OCI-M1 (cell line): ENCODE measurements at places on chromosomes 16 and 17.

GRCh38 chr17:40615068-40615840 is 32.4 kb downstream of the SMARCE1 start:
- DNase-seq, result peak; percentile 69

GRCh38 chr17:33739714-33740113 is 446.6 kb upstream of the ASIC2 start:
- DNase-seq, result no peak

GRCh38 chr16:85448557-85449190 is 164.4 kb upstream of the GSE1 start:
- no peak for DNase-seq

DNA sequence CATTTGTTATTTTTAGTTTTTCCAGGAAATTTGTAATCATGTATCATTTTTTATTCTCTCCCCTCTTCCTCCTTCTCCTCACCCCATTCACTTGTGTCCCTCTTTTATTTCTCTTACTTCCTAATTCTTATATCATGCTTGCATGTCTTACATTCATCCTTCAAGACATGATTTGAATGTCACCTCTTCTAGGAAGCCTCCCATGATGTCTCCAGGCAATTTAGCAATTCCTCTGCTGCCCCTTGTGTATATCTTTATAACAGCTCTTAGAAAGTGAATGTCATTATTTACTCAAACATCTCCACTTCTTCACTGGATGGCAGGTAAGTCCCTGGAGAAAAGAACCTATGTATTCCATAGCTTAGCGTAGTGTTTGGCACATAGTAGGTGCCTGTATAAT is 7.8 kb downstream of the HNF1B start:
- DNase-seq, result peak; percentile 14

DNA sequence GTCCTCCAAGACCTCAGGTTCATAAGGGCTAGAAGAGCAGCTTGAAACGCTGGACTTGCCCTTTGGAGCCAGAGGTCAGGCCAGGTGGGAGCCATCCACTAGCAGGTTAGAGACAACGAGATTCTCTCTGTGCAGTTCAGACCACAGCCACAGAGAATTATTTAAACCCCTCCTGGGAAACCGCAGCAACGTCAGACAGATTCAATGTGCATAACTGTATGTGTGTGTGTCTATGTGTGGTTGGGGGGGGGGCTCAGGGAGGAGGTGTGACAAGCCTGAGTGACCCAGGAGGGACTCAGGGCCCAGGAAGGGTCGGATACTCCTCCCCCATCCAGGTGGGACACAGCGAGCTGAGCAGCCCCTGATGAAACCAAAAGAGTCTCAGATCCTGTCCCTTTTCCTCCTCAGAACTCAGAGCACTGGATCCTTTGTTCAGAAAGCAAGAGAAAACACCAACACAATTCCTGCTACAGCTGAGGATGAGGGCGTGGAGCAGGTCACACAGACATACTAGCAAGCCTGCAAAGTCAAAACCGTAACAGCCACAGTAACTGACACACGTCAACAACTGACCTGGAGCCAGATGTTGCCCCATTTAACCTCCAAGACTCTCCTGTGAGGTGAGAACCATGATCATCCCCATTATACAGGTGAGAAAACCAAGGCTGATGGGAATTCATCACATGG is 66.8 kb downstream of the XYLT1 start:
- DNase-seq, result no peak
